ENCODE measurements at places on chromosomes 2 and 18.

DNA sequence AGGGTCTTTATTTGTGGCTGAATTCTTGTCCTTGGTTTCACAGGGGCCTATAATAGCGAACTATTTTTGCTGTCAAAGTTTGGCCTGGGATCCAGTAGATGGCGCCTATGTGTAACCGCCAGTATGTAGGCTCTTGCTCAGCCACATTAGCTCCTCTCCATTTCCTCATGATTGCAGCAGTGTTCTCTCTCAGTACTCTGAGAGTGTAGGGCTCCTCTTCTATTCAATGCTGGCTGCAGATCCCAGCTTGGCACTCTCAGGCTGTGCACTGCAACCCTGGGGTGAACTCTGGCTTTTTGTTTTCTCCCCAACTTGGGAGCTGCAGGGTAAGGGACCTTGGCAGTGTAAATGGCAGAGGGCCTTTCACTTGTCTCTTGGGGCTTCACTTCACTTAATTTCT is 344.6 kb upstream of the CHAC2 start:
- no peaks in the 10 kb centered on the region for H3K4me1 ChIP-seq
- no peak overlapping the region for H3K27ac ChIP-seq
- H3K4me3 ChIP-seq, result no peak overlapping the region
- no peaks in the 10 kb centered on the region for H3K36me3 ChIP-seq
- no peak for DNase-seq

- H3K4me1 ChIP-seq, result peaks cover 22% of the 10 kb centered on the region
- H3K27ac ChIP-seq, result no peak overlapping the region
- no peaks in the 10 kb centered on the region for H3K36me3 ChIP-seq
- H3K27me3 ChIP-seq, result no peaks in the 10 kb centered on the region
Measured at GRCh38 chr2:207223051-207223450, 57.3 kb upstream of the KLF7 start.

DNA sequence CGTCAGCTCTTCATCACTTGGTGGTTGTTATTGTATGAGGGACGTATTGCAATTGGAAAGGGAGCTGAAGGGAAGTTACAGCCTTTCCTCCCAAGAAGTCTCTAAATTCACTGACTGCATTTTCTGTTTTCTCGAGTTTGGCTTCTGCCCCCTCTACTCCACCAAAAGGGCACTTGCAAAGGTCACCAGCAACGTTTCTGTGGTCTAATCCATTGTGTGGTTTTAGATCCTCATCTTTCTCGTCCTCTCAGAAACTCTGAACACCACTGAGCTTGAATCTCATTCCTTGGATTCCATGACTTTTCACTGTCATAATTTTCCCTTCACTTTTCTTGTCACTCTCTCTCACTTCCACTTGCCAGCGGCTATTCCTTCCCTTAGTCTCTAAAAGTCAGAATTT is 308.0 kb downstream of the AFF3 start:
- no peaks in the 10 kb centered on the region for H3K4me1 ChIP-seq
- DNase-seq, result no peak
- no peak overlapping the region for H3K27ac ChIP-seq
- no peaks in the 10 kb centered on the region for H3K27me3 ChIP-seq

- no peak for DNase-seq
- no peak overlapping the region for H3K4me3 ChIP-seq
- H3K36me3 ChIP-seq, result no peaks in the 10 kb centered on the region
Measured at GRCh38 chr2:99700482-99701398, 210.9 kb upstream of the REV1 start.

DNA sequence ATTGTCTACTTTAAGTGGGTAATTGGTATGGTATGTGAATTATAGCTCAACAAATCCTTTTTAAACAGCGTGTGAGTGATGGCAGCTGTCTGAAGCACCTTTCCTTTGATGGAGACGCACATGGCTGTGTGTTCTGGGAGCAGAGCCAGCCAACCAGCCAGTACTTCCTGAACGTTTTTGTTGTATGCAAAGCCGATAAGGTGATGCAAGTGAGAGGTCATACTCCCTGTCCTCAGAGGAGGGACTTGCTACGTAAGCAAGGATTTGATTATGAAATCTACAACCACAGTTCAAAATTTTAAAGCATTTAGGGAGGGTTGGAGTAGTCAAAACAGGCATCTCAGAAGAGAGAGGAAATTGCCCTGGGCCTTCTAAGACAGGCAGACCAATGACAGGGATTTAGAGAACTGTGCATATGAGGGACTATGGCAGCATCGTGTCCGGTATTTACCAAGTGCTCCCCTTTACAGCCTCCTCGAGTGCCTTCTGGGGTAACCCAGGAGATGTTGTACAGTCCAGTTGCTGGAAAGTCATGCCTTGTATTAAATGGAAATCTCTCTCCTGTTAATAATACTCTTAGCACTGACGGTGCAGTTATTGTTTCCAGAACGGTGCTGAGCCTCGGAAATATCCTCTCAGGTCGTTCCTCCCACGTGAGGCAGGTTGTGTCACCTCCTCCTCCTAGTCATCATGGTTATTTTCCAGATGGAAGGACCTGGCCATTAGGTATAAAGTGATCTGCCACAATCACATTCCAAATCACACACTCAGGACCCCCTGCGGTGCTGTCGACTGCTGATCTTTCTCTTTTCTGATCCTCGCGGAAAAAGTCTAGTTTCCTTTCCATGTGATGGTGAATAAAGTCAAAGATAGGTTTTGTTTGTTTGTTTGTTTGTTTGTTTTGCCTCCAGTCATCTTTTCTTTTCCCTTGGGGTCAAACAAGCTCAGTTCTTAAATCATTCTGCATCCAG is 28.4 kb downstream of the ARHGEF4 start:
- H3K27me3 ChIP-seq, result no peaks in the 10 kb centered on the region
- H3K27ac ChIP-seq, result peak overlapping the region; percentile 89
- no peak overlapping the region for H3K4me3 ChIP-seq
- H3K4me1 ChIP-seq, result peaks cover 51% of the 10 kb centered on the region
- H3K36me3 ChIP-seq, result no peaks in the 10 kb centered on the region

GRCh38 chr18:13406736-13407135 is 188.2 kb downstream of the LDLRAD4 start:
- no peak for DNase-seq
- H3K4me3 ChIP-seq, result no peak overlapping the region
- no peaks in the 10 kb centered on the region for H3K36me3 ChIP-seq
- H3K27me3 ChIP-seq, result no peaks in the 10 kb centered on the region
- H3K27ac ChIP-seq, result no peak overlapping the region
- no peaks in the 10 kb centered on the region for H3K4me1 ChIP-seq

DNA sequence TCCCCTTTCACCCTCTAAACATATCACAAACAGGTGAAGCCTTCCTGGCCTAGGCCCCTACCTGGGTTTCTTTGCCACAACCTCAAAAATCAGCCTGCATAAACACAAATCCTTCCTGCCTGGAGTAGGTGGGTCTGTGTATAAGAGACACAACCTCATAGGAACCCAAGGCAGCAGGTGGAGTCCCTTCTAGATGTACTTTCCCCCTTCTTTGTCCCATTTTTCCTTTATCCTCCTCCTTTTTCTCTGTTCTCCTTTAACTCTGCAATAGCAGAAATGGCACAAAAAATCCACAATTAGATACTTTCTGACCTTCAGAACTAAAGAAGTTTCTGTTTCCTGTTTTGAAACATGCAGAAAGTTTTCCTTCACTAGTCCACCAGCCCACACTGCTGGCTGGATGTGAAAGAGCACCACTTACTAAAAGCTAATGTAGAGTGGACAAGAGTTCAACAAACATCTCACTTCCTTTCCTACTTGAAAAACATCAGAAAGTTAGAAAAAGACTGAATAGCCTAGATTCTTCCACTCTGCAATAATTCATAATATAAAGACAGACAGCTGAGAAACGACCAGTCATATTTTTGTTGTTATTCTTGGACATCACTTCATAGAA is 11.2 kb downstream of the SLC40A1 start:
- peak overlapping the region; percentile 35 for H3K27ac ChIP-seq
- DNase-seq, result no peak
- H3K27me3 ChIP-seq, result no peaks in the 10 kb centered on the region
- H3K4me1 ChIP-seq, result peaks cover 43% of the 10 kb centered on the region
- peaks cover 84% of the 10 kb centered on the region for H3K36me3 ChIP-seq

DNA sequence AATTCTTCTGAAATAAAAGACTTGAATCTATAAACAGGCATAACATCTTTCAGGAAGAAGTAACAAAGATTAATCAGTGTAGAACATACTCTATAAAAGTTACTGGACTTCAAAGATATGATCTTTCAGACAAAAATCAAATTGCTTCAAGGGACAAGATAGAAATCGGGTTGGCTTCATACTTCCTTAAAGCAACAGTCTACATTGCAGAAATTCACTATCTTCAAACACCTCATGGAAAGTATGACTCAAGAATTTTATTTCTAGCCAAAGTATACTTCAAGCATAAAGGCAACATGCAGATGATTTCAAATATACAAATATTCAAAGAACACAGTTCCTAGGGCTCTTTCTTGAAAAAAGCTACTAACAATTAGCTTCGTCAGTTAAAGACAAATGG is 240.7 kb downstream of the SRBD1 start:
- no peaks in the 10 kb centered on the region for H3K36me3 ChIP-seq
- no peak for DNase-seq
- H3K27me3 ChIP-seq, result no peaks in the 10 kb centered on the region
- H3K4me3 ChIP-seq, result no peak overlapping the region

DNA sequence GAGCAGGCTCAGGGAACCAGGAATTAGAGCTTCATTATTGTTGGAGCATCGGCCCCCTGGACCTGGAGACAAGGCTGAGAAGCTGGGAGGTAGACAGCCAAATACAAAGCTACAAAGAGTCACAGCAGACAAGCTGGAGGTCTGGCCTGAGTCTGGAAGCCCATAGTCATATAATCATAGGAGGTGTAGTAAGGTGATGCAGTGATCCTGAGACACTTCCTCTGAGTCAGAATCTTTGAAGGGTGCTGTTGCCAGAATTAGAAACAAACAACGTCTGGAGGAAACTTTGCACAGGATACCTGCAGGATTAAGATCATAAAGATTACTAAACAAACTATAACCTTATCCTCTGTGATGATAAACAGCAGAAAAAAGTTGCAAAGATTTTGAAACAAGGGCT is 213.8 kb downstream of the DSC3 start:
- H3K4me1 ChIP-seq, result no peaks in the 10 kb centered on the region
- H3K27me3 ChIP-seq, result no peaks in the 10 kb centered on the region
- DNase-seq, result no peak
- H3K36me3 ChIP-seq, result no peaks in the 10 kb centered on the region
- no peak overlapping the region for H3K4me3 ChIP-seq
- H3K27ac ChIP-seq, result no peak overlapping the region

DNA sequence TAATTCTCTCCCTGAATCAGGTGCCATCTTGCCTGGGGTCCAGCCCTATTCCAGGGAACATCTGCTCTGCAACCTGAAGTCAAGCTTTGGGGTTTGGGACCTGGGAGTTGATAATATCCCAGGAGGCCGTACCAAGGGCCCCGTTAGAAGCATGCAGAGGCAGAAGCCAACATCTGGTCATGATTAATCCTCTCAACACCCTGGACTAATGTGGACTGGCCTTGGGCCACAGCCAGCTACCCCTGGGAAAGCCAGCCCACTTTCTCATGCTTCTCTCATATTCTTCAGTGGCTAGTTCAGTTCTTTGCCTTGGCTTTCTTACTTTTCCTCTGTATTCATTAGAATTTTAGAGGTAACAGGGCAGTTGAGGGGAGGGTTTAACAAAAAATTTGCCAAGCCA is 515.6 kb upstream of the NRP2 start:
- no peaks in the 10 kb centered on the region for H3K27me3 ChIP-seq

DNA sequence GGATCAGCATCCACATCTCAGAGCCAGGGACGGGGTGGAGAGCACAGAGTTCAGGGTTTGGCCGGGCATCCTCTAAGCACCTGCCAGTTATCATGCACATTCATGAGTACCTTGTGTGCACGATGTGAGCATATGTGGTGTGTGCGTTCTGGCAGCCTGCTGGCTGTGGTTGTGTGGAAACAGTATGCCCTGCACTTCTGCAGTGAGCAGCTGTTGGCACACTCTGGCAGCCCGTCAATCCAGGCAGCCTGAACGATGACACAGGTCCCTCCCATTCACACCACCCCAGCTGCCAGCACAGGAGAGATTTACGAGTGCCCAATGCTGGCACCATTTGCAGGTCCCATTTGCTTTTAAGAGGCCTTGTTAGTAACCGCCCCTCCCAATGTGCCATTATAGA is 74.2 kb downstream of the CD8B2 start:
- no peak for DNase-seq
- H3K27me3 ChIP-seq, result no peaks in the 10 kb centered on the region
- peak overlapping the region; percentile 77 for H3K27ac ChIP-seq
- peaks cover 16% of the 10 kb centered on the region for H3K4me1 ChIP-seq
- no peaks in the 10 kb centered on the region for H3K36me3 ChIP-seq

DNA sequence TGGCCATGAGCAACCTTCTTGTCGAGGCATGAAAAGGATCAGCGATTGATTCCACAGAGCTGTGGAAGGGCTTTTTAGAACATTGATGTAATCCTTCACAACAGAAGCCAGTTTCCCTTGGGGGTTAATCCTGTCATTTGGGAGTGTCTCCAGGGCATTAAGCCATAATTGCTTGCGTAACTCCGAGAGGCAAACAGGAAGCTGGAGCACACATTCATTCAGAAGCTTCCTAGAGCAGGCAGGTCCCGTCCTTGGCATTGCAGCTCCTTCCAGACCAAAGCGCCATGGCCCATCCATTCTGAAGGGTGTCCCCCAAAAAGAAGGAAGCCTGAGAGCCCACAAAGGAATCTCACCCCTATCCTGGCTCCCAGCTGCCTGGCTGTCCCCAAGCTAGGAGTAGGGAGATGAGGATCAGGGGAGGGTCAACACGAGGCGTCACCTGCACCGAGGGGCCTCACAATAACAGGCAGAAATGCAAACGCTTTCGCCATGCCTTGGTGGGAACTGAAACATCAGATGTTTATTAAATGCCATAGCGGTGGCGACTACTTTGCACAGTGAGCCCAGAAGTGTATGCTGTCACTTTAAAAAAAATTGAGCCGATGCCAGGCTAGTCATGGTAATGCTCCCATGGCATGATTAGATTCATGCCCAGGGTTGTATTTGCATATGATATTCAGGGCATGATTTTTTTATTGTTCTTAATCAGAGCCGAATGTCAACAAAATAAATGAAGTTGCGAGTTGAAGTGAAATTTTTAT is 339.4 kb downstream of the BCL11A start:
- H3K36me3 ChIP-seq, result no peaks in the 10 kb centered on the region
- peak overlapping the region; percentile 21 for H3K4me3 ChIP-seq
- DNase-seq, result no peak
- peak overlapping the region; percentile 66 for H3K27ac ChIP-seq
- peaks cover 47% of the 10 kb centered on the region for H3K4me1 ChIP-seq
- no peaks in the 10 kb centered on the region for H3K27me3 ChIP-seq

DNA sequence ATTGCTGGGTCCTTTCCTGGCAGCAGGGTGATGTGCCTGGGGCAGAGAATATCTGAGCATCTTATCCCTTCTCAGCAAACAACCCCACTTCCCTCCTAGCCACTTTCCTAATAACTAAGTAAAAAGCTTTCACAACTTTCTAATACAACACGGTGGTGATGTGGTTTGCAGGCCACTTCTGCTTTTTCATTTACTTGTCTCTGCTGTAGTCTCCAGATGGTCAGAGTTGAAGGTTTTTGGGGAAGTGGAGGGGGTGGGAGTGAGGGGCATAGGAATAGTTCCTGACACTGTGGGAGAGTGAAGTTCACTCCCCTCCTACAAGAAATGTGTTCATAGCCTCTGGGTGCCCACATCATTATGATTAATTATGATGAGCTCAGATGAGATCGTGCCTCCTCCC is 11.6 kb downstream of the OXER1 start:
- no peaks in the 10 kb centered on the region for H3K27me3 ChIP-seq
- no peaks in the 10 kb centered on the region for H3K36me3 ChIP-seq
- no peak overlapping the region for H3K4me3 ChIP-seq
- H3K4me1 ChIP-seq, result peaks cover 3% of the 10 kb centered on the region
- DNase-seq, result no peak
- no peak overlapping the region for H3K27ac ChIP-seq

- H3K36me3 ChIP-seq, result no peaks in the 10 kb centered on the region
- H3K27ac ChIP-seq, result no peak overlapping the region
- no peak overlapping the region for H3K4me3 ChIP-seq
- H3K27me3 ChIP-seq, result no peaks in the 10 kb centered on the region
Measured at GRCh38 chr2:207763303-207763917, 6.3 kb downstream of the FZD5 start.

GRCh38 chr2:211730215-211730614 is 808.4 kb downstream of the ERBB4 start:
- no peak overlapping the region for H3K4me3 ChIP-seq
- H3K4me1 ChIP-seq, result no peaks in the 10 kb centered on the region
- H3K27me3 ChIP-seq, result no peaks in the 10 kb centered on the region
